ENCODE measurements at places on chromosomes 1 and 21. TPM values are rescaled to one million over a fixed set of nuclear protein-coding genes. Genes with fewer than 3 reads are reported as not detected.

MOB3C gene
- 4.8 TPM for total RNA-seq

GJC2 gene
- total RNA-seq, result 1.9 TPM

HTR6 gene
- total RNA-seq, result not detected

RASAL2 gene
- 6.9 TPM for total RNA-seq

FCRLB gene
- 2.1 TPM for total RNA-seq
